Stimulated activated CD8-positive, alpha-beta memory T cell treated with anti-CD3 and anti-CD28 coated beads, Interleukin-7, amount 100 ng/mL, for 24 hours (primary cell): ENCODE measurements at places on chromosomes 4 and X.

GRCh38 chr4:14749910-14750309 is 252.4 kb upstream of the CPEB2 start:
- no peak for DNase-seq

DNA sequence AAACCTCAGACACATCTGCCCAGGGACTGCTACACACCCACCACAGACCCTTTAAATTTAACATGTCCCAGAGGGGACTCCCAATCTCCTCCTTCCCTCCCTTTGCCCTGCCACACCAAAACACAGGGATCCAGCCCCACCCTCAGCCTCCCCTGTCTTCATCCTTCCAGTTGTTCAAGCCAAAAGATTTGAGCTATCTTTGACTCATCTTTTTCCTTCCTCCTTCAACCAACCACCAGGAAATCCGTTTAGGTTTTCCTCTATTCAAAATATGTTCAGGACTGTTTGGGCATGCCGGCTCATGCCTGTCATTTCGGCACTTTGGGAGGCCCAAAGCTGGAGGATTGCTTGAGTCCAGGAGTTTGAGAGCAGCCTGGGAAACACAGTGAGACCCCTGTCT is 6.9 kb upstream of the STK32B start:
- no peak for DNase-seq

GRCh38 chrX:114710571-114710970 is 126.7 kb downstream of the HTR2C start:
- no peak for DNase-seq

- DNase-seq: no peak
These were observed 66.4 kb upstream of the GUCY1A1 start for GRCh38 chr4:155600244-155600643.

GRCh38 chr4:172584816-172585215 is 583.8 kb upstream of the GALNT7 start:
- DNase-seq: no peak

- no peak for DNase-seq
These were observed 197.6 kb downstream of the ANTXR2 start for GRCh38 chr4:79875344-79875899.

DNA sequence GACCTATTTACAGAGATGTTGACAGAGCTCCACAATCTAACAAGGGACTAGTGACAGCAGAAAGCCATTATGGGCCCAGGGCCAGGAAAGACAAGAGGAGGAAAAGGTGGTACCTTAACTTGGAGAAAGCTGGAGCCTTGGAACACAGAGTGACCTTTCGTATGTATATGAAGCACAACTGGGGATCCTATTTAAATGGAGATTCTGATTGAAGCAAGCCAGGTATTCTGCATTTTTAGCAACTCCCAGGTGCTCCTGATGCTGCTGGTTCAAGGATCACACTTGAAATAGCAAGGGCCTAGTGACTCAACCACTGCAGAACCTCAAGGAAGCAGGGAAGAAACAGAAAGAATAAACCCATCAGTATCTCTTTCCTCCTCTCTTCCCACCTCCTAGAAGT is 99.4 kb downstream of the TMEM47 start:
- DNase-seq: no peak

- no peak for DNase-seq
These were observed 387.2 kb downstream of the PCDH7 start for GRCh38 chr4:31107362-31107761.

GRCh38 chr4:101049549-101050001 is 297.8 kb downstream of the PPP3CA start:
- no peak for DNase-seq

DNA sequence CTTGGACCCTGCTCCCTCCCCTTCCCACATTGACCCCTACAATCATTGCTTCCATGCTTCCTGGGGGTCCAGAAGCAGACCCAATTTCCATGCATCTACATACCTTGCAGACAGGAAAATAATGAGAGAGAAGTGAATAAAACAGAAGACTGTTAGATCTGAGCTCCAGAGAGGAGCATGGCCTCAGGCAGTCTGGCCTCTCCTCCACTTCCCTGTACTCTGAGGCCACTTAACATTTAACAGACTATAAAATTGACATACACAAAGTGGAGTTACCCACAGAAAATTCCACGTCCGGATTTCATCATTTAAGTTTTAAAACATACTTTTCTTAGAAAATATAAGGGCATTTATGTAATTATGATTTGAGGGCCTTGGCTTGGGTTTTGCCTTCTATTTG is 2.1 kb upstream of the PRSS12 start:
- DNase-seq: no peak

DNA sequence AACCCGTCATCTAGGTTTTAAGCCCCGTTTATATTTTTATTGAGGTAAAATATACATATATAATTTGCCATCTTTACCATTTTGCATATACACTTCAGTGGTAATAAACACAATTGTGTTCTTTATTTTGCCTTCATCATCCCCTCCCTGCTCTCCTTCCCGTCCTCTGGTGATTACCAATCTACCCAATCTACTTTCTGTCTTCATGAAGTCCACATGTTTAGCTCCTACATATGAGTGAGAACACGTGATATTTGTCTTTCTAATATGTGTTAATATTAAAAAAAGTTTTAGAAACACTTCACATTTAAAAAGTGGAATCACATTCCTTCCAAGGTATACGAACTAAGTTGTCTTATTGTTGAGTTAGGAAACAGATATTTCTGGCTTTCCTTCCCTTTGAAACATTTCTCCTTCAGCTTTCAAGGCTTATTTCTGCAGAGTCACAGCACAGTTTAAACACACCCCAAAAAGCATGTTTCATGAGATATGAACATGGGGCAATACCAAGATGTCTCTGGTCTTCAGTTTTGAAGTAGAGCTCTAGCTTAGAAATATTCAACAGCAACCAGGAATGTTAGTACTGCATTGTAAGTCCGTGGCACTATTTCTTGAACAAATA is 35.9 kb downstream of the GYPA start:
- no peak for DNase-seq

DNA sequence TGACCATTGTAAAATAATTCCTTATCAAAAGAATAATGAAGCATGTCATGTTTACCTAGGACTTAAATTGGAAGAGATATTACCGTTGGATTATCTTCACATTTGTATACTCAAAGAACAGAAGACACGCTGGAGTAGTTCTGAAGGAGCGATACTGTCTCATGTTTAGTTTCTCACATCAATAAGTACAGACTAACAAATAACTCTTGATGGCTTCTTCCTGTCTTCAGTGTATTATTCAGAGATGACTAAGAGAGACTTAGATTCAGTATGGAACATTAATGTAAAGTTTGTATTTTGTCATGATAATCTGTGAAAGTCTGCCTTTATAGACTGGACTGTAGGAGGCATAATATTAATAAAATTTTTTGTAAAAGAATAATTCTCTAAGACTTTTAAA is 72.7 kb downstream of the SPRY1 start:
- no peak for DNase-seq

GRCh38 chr4:3711183-3712111 is 54.7 kb upstream of the ADRA2C start:
- DNase-seq: no peak

DNA sequence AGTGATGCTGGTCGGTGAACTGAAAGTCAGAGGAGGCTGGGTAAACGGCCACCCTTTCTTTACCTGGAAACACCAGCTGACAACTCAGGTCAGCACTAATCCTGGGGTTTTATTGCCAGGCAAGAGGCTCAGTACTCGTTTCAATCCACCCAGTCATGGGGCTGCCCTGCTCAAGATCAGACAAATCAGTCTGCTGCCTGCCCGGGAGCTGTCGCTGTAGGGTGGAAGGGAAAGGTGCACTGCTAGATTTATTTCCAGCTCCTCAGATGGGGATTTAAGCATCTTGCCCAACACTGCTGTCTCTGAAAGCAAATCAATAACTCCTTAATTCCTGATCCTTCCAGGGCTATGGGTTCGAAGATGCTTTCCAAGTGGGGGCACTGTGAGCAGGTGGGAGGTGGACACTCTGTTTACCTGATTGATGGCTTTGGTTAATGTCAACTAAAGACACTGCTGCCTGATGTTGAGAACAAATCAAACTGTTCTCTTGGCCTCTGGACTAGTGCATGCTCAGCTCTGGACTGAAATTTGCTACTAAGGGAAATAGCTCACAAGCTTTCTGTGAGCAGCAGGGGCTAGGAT is 59.3 kb downstream of the PHKA2 start:
- DNase-seq: no peak

DNA sequence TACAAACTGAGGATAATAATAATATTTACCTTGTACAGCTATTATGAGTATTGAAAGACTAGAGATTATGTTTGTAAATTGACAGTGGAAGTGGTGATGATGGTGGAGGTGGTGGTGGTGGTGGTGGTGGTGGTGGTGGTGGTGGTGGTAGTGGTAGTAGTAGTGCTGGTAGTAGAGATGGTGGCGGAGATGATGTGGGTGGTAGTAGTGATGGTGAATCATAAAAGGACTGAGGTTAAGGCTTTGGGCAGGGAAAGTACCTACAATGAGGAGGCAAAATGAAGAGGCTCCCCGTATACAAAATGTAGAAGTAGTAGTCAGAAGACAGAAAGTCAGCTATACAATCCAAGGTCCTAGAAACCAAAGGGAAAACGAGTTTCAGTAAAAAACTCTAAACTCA is 214.1 kb downstream of the BCOR start:
- no peak for DNase-seq

DNA sequence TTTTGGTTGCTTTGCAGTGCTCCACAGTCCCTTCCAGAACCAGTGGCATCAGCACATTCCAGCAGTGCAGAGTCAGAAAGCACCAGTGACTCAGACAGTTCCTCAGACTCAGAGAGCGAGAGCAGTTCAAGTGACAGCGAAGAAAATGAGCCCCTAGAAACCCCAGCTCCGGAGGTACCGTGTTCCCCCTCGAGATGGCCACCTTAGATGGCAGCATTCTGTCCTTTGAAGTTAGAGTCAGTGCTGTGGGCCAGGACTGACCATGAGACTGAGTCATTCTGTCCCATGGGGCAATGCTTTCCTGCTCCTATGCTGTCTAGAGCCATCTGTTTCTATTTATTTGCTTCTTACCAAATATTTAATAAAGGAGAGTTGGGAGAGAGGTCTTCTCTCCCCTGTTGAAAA is 112.3 kb downstream of the KLHL8 start:
- no peak for DNase-seq

GRCh38 chr4:174496631-174497432 is 25.5 kb downstream of the HPGD start:
- no peak for DNase-seq

- no peak for DNase-seq
These were observed 186.5 kb upstream of the SLC7A11 start for GRCh38 chr4:138428611-138429010.

DNA sequence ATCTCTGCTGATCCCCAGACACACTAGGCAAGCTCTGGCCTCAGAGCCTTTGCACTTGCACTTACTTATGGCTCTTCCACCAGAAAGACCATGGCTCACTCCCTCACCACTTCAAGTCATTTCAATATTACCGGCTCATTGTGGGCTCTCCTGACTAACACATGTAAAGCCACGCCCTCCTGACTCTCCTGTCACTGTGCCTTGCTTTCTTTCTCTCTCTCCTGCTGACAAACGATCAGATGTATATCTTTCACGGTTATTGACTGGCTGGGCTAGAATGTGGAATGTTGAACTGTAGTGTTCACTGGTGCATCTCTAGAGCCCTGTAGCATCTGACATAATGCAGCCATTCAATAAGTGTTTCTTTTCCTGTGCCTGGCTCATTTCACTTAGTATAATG is 425.1 kb downstream of the RAB28 start:
- DNase-seq: no peak

DNA sequence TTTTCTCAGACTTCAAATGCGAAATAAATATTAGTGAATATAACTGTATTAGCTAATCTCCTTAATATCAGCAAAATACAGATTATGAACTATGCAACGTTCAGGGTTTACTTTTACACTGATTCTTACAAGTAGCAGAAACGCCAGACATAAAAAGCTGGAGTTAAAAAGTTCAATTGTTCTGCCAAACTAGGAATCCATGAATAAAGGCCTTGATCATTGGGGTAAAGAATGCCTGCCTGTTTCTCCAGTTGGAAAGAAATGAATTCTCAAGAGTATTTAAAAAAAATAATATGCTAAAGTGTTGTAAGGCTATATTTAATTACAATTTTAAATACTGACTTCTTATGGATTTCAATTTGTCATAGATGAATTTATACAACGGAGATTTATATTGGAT is 612.2 kb downstream of the DMD start:
- DNase-seq: no peak

- no peak for DNase-seq
These were observed 202.0 kb downstream of the RRAGB start for GRCh38 chrX:55919367-55920221.

DNA sequence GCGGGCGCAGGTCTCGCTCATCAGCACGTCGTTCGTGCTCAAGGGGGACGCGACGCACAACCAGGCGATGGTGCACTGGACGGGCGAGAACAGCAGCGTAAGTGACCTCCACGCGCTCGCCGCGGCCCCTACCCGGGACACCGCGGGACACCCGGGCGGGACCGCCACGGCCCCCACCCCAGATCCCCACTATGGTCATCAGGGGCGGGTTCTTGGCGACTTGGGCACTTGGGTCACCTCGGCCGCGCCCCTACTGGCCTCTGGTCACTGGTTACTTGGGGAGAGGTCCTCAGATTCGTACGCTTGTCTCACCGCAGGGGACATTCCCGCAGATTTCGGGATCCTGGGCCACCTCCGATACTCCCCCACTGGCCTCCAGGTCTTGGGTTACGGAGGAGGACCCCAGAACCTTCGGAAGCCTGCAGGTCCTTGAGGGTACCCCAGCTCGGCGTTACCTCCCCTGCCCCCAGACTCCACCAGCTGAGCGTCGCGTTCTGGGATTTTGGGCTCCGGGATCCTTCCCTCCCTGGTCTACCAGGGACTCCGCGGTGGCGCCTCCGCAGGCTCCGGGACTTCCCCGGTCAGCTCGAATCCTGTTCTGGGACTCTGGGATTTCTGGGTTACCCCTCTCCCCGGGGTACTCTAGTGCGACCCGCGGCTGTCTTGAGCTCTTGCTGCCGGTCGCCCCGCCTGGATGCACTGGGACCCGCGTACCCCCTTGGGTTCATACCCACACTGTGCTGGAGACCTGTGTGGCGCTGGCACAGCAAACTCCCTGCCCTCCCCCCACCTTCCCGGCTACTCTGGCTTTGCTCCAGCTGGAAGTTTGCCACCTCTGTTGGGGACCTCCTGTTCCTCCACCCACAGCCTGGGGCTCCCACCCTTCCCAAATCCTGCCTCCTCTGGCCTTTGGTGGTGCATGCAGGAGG is 956 bp downstream of the SORCS2 start:
- DNase-seq: no peak

DNA sequence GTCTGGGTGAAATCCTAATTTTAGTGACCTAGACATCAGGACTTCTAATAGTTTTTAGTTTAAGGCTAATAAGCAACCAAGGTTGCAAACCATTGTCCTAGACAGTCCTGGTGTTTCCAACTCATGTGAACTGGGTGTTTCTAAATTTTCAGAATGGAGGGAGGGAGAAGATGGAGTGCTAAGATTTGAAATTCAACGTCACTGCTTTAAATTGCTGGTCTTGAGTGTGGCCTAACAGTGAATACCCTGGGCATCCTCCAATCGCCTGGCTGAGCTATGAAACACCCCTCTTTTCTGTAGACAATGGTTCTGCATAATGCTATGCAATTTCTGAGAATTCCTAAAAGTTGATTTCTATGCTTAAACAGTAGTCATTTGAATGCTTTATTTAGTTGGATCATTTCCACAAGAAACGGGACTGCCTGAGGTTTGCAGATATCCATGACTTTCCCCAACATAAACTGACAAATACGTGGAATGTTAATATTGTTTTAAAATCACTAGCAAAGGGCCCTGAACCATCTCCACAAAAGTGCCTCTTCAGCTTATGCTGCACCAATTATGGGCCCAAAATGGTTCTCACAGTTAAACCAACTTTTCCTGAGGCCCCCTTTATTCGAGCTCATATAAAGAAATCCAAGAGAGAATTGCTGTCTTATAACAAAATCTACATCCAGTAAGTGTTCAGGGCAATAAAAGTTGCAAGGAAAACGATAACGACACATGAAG is 1.1 kb downstream of the FBXL5 start:
- no peak for DNase-seq
